CD4-positive, alpha-beta memory T cell (primary cell): ENCODE measurements at places on chromosomes 3 and 15. TPM values are rescaled to one million over a fixed set of nuclear protein-coding genes. Genes with fewer than 3 reads are reported as not detected.

SGO1 gene
- 0.55 TPM for total RNA-seq

CKMT1A gene
- total RNA-seq, result not detected

PCYT1A gene
- total RNA-seq, result 73.7 TPM

GOLGA6D gene
- not detected for total RNA-seq

GABRB3 gene
- total RNA-seq, result 0.06 TPM

FAM81A gene
- total RNA-seq, result not detected

GRCh38 chr3:13144163-13145023 lies 71.2 kb upstream of the IQSEC1 start:
- no peak for DNase-seq

- DNase-seq, result no peak
Measured at GRCh38 chr15:78995921-78996893, 51.4 kb upstream of the CTSH start.

DNA sequence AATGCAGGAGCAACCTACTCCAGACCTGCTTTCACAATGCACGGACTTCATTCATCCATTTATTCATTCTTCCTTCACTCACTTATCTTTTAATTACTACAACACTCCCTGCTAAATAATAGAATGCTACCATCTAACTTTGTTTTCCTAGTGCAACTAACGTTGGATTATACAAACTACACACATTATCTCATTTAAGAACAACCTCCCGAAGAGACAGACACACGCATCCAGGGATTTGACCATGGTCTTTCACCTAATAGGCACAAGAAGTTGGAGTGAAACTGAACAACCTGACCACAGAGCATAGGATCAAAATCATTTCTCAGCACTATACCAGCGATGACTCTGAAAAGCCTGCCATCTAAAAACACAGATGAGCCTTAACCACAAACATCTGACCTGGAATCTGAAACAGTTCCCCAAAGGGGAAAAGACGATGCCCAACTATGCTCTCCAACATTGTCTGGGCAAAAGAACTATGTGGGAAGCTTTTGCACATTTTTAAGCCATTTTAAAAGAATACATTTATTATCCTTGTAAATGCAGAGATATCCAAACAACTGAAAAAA lies 21.0 kb downstream of the ZNF385D start:
- no peak for DNase-seq

DNA sequence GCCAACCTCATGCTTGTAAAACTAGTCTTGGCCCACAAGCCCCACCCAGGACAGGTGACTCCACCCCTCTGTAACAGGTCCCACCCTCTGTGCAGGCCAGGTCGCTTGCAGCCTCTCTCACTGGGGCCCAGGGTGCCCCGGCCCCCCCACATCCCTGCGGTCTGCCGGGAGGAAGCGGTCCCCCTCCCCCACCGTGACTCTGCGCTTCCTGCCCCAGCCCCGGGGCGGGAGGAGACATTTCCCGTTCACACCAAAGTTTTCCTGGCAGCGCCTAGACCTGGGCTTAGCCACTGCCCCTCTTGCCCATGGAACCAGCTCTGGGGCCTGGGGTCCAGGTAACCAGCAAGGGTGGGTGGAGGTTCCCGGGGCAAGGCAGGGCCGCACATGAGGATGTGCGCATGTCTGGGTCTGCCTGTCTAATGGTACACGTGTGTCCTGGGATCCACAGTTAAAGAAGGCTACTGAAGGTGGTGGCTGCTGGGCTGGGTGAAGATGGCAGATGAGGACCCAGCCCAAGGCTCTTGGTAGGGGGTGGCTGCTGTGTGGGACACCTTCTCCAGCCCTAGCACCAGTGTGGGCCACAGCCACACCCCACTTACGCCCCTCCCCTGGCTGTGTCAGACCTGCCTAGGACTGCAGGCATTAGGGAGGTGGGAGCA lies 8.4 kb downstream of the NBEAL2 start:
- DNase-seq, result peak; percentile 91

DNA sequence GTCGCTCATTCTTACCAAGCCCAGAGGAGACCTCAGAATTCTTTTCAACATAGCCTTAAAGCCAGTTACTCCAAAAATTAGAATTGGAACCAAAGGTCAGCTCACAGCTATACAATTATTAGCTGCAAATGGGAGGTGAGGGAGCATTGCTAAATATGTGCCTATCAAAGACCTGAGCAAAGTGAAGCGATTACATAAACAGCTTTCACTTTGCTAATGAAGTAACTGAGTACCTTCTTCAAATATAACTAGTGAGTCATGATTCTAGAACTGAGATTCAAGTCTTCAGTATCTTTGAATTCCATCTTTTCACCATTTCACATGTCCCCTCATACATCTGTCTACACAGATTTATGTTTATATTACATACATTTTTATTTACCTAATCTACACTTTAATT lies 122.6 kb downstream of the P2RY1 start:
- DNase-seq, result no peak

DNA sequence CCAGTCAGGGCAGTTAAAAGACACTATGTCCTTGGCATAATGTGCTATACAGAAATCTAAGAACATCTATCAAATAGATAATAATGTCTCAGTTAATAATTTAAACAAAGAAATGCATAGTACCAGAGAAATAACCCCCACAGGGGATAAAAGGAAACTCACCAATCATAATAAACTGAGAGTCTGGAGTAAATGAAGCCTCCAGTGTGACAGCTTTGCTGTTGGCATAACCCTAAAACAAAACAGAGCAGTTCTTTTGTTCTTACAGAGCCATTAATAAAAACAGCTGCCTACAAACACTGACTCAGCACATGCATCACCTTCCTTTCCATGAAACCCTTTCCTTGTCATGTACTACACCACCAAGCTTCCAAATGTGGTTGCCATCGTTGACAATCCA lies 13.5 kb downstream of the PPM1M start:
- DNase-seq, result no peak

- DNase-seq, result no peak
Measured at GRCh38 chr3:170711786-170712185, 125.9 kb upstream of the SLC7A14 start.

DNA sequence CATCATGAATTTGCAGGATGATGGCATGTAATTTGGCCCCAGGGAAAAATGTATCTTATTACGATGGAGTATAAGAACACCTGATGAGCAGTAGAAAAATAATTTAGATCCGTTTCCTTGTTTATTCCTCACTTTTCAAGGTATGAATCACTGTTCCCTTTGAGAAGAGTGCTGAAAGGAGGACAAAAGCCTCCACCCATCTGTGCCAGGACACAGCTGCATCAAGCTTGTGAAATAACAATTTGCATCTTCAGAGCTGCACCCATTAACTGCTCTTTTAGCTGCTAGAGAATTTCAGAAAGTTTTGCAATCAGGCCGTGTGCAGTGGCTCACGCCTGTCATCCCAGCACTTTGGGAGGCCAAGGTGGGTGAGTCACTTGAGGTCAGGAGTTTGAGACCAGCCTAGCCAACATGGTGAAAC lies 9.6 kb downstream of the CLDND1 start:
- no peak for DNase-seq

- no peak for DNase-seq
Measured at GRCh38 chr3:23068016-23068728, 135.0 kb upstream of the UBE2E2 start.

- no peak for DNase-seq
Measured at GRCh38 chr3:70546679-70547078, 234.2 kb upstream of the MDFIC2 start.

DNA sequence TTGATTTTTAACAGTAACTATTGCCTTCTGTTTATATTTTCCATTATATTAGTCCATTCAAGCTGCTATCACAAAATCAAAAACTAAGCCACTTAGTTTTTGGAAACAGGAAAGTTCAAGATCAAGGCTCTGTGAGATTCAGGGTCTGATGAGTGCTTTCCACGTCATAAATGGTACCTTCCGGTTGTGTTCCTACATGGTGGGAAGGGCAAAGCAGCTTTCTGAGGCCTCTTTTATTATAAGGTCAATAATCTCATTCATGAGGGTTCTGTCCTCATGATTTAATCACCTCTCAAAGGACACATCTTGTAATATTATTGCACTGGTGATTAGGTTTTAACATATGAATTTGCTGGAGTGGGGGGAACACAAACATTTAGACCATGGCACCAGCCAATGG lies 152.0 kb downstream of the VGLL3 start:
- no peak for DNase-seq

DNA sequence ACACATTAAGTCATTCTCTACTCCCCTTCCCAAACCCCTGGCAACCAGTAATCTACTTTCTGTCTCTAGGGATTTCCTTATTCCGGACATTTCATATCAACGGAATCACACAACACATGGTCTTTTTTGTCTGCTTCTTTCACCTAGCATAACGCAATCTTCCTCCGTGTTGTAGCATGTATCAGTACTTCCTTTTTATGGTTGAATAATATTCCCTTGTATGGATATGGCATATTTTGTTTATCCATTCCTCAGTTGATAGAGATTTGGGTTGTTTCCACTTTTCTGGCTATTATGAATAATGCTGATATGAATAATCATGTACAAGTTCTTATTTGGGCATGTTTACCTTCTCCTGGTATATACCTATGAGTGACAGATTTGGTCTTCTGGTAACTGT lies 63.1 kb downstream of the TRANK1 start:
- DNase-seq, result no peak

DNA sequence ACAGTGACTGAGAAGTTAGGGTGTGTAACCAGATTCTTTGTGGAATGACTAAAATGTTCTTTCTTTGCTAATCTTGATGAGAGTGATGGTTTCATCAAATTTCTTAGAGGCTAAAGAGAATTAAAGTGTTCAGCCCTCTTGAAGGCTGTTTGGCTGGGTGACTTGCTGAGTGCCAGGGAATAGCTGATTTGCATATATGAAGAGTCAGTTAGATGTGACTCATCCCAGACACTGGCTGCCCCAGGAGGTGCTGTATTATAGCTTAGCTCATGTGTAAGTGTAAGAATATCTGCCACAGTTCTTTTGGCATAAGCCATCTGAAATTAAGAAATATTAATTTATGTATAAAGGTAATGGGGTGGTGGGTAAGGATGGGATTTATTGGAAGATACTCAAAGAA lies 535.1 kb downstream of the NLGN1 start:
- DNase-seq, result no peak

GRCh38 chr3:31014317-31015040 lies 120.0 kb upstream of the GADL1 start:
- no peak for DNase-seq

DNA sequence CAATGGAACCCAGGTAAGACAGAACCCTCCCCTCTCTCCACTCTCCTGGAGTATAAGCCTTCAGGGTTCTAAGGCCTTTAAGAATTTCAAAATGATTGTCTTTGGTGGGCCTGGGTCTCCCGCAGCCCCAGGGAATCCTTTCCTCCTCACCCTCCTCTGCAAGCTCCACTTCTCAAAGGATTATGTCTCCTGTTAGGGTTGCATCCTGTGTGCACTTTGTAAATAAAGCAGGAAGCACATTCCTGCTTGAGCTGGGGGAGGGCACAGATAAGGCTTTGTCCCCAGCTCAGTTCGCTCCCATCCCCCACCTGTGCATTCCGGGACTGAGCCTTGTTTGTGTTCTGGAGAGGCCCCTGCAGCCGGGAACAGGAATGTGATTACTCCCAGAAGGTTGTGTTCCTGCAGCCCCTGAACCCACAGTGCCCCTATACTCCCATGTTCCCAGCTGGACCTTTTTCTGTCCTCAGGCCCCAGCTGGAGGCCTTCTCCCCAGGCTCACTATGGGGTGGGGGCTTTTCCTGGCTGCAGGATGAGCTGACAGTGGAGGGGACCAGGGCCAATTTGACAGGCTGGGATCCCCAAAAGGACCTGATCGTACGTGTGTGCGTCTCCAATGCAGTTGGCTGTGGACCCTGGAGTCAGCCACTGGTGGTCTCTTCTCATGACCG lies 9.5 kb downstream of the TYRO3 start:
- DNase-seq, result no peak

- no peak for DNase-seq
Measured at GRCh38 chr15:66514586-66514985, 9.5 kb downstream of the ZWILCH start.

GRCh38 chr15:57059026-57059660 lies 140.7 kb downstream of the TCF12 start:
- no peak for DNase-seq

GRCh38 chr3:42387802-42388651 lies 22.4 kb downstream of the LYZL4 start:
- peak; percentile 3 for DNase-seq

- no peak for DNase-seq
Measured at GRCh38 chr15:85753791-85754452, 40.8 kb downstream of the KLHL25 start.

GRCh38 chr15:73482166-73482565 lies 39.2 kb downstream of the REC114 start:
- no peak for DNase-seq

DNA sequence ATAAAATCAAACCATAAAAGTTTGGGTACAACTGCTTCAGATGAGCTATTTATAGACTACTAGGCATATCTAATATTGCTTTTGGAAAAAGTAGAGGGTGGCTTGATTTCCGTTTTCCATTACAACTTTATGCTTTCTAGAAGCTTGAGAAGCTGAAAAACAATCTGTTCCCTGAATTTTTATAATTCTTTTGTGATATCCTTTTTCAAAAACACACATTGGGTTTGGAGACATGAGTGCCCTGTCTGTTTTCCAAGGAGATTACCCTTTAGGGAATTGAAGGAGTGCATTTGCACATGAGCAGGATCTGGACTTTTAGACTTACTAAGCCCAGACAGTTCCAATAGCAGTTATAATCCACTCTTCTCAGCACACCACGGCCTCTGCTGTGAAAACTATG lies 49.5 kb upstream of the FILIP1L start:
- DNase-seq, result no peak

DNA sequence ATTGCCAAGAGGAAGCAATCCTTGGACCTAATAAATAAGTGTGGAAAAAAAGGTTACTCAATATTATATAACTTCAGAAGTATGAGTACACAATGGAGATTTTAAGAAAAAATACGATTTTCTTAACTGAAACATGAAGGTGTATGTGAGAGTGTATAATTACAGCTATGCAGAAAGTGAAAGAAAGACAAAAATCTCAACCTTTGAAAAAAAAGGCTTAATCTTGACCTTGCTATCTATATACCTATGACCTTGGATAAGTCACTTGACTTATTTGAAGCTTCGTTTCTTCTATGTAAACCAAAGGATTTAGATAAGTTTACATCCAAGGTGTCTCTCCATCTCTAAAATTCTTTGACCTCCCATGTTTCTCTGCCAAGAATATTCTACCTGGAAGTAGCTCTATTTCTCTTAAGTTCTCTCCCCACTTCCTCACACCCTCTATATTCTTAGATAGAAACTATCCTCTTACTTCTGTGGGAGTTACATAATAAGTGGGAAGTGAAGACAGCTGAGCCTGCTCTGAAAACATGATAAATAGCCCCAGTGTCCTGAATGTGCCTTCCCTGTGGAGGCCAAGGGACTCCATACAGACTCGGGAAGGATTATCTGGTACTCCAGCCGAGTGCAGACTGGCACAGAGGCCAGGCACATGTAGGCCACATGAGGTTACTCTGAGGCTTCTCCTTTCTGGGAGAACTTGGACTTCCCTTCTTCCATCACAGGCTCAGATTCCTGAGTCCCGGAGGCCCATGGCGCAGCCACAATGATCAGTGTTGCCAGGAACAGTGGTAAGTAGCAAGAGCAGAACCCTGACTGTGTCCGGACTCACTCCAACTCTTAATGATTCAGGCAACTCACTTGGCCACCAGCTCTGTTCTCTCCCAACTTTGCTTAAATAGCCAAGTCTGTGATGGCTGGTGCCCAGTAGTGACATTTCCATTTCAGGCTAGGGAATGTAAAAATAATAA lies 166.8 kb upstream of the COL8A1 start:
- no peak for DNase-seq
